ENCODE measurements at places on chromosomes 1 and 21. TPM values are rescaled to one million over a fixed set of nuclear protein-coding genes. Genes with fewer than 3 reads are reported as not detected.

RGS18 gene
- total RNA-seq = not detected

CAMK1G gene
- total RNA-seq = not detected

RXRG gene
- total RNA-seq = not detected

GRCh38 chr1:185213091-185213490 lies 56.1 kb downstream of the SWT1 start:
- DNase-seq = no peak

GRCh38 chr1:202642619-202643291 lies 67.5 kb downstream of the SYT2 start:
- DNase-seq = no peak

DNA sequence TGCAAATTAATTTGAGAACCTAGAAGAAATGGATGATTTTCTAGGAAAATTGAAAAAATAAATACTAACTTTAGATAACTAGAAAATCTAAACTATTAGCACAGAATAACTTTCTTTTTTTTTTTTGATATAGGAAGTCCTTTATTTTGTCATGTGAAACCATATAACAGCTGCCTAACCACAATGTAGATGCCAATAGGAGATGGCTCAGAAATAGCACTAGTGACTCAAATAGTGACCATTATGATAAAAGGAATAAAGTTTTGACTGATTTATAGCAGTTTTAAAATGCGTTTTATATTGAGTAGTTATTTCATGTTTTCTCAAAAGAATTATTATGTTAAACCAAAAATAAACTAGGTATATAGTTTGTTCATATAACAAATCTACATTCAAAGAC lies 158.0 kb upstream of the CACYBP start:
- no peak for DNase-seq

DNA sequence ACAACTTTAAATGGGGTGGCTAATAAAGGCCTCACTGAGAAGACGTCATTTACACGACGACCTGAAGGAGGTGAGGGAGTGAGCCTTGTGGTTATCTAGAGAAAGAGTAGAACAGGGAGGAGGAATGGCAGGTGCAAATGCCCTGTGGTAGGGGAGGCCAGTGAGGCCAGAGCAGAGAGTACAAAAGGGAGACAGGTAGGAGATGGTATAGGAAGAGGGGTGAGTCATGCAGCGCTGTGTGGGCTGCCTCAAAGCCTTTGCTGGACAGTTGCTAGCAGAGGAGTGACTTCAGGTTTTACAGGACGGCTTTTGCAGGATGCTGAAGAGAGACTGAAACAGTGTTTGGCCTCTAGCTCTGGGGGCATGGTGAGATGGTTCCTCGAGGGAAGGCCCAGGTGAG lies 116.0 kb downstream of the IER5 start:
- DNase-seq = no peak

- no peak for DNase-seq
These were observed 678.0 kb upstream of the USP24 start for GRCh38 chr1:55893155-55893554.
